ENCODE measurements at places on chromosomes 1 and 21. TPM values are rescaled to one million over a fixed set of nuclear protein-coding genes. Genes with fewer than 3 reads are reported as not detected.

- DNase-seq, result peak; percentile 91
These were observed 5.0 kb downstream of the HSPG2 start for GRCh38 chr1:21932127-21932526.

- no peak for DNase-seq
These were observed 22.7 kb downstream of the UTP25 start for GRCh38 chr1:209850342-209850979.

The HMGB4 gene
- total RNA-seq, result not detected

GRCh38 chr1:85199667-85200462 lies 951 bp downstream of the SYDE2 start:
- no peak for DNase-seq

GRCh38 chr1:52914463-52914862 lies 7.1 kb downstream of the ECHDC2 start:
- no peak for DNase-seq

The CNR2 gene
- total RNA-seq, result not detected

- peak; percentile 70 for DNase-seq
These were observed at the start of gene SERTAD4 for GRCh38 chr1:210232511-210233215. TSS of gene SERTAD4 (plus strand) at chr1:210232796. CDS start at chr1:210237961, 5,165 bp downstream.

DNA sequence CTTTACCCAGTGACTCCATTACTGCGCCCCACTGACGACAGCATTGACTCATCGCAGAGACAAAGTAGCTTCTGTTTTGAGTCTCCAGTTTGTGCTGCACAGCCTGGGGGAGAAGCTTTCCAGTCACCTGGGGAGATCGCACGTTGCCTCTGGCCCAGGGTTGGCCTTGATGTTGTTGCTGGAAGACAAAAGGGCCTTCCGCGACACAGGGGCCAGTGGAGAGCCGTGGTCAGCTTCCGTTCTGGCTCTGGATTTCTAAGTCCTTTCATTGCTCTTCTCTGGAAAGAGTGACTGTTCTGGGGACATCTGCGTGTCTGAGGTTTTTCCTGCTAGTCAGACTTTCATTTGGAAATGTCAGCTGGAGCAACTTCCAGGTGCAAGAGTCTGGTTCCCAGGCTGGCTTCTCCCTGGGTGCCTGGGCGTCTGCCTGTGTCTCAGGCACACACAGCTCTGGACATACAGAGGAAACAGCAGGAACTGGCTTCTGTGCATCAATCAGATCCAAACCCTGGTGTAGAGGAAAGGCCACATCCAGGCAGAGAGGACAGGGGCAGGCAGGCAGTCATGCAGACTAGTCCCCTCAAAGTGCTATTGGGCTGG lies 257.0 kb downstream of the SIPA1L2 start:
- no peak for DNase-seq

- DNase-seq, result peak; percentile 70
These were observed 41.8 kb upstream of the POFUT2 start for GRCh38 chr21:45329261-45330074.

GRCh38 chr1:201795066-201795465 lies 33.9 kb upstream of the IPO9 start:
- no peak for DNase-seq

DNA sequence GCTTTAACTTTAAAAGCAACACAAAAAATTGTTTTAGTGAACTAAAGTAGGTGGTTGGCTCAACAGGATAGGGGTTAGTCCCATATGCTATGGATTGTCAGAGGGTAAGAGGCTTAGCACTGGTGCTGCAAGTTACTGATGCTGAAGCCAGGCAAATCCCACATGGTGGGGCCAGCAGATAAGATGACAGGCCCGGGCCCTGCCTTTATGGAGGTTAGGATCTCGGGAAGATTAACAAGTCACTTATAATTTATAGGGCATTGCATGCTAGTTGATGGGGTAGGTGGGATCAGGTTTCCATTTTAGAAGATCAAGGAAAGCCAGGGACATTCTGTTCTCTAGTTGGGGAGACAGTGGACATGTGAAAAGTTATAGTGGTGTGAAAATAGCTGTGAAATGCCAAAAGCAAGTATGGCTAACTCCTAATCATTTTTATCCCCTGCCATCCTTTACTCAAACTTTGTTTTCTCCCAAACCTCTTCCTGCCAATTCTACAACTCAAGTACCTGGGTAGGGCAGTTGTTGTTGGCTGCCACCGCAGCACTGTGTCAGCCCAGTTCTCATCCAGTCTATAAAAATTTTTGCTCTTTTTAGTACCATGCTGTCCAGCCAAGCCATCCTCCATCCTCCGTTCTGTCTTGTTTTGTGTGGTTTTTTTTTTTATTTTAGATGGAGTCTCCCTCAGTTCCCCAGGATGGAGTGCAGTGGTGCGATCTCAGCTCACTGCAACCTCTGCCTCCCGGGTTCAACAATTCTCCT lies 10.3 kb downstream of the CHAF1B start:
- peak; percentile 27 for DNase-seq

DNA sequence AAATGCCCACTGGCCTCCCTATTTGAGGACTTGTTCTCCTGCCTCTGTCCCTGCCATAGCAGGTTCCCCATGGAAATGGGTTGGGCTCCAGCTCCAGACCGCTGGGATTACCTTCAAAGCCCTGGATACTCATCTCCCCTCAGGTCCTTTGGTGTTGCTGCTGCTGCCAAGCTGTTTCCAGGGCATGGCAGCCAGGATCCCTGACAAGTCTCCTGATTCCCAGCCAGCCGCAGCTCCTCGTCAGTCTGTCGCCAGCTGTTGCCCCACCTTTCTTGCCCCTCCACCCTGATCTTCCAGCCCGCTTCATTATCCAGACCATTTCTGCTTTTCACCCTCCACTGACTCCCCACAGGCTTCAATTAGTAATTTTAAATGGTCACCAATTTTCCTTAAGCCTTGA lies 68.3 kb upstream of the KCND3 start:
- DNase-seq, result no peak

DNA sequence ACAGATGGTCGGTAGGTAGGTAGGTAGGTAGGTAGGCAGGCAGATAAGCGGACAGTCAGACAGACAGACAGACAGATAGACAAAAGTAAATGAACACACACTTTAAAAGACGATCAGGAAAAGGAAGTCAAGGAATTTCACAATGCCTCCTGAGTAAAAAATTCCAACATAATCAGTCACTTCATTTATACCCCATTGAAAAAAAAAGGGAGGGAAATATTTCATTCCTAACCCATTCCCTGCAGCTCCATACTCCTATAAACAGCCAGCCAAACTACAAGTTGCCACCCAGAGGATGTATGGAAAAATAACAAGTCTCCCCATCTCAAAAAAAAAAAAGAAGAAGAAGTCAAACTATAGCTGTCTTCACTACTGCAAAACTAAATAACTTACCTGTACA lies 43.4 kb downstream of the ZZZ3 start:
- DNase-seq, result no peak

The ACTL8 gene
- not detected for total RNA-seq

The INSRR gene
- not detected for total RNA-seq

GRCh38 chr1:230175163-230175747 lies 108.2 kb downstream of the GALNT2 start:
- DNase-seq, result no peak

DNA sequence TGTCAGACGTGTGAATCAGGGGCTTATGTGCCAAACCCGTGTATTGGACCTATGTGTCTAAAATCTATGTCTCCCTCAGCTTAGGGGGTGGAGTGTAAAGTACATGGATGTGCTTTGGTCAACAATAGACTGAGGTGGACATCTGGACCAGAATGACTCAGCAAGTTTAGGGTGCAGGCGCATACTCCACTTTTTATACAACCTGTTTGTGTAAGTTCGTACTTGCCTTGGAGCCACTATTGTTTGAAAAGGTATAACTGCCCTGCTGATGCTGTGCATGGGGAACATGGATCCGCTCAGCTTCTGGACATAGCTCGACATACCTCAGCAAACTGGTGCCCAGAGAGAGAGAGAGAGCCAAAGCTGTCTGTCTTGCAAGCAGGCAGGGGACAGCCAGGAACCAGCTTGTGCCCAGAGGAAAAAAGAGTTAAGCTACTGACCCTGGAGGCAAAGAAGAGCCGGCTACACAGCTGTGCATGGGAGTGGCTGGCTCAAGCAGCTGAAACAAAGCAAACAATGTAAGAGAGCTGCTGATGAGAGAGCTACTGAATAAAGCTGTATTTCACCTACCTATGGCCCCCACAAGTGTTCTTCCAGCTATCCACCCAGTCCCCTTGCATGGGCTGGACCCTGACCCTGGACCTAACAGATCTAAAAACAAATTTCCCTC lies 41.2 kb downstream of the GJA5 start:
- DNase-seq, result no peak

The COL18A1 gene
- 197 TPM for total RNA-seq

GRCh38 chr1:55696181-55696754 lies 481.1 kb upstream of the USP24 start:
- DNase-seq, result peak; percentile 83

DNA sequence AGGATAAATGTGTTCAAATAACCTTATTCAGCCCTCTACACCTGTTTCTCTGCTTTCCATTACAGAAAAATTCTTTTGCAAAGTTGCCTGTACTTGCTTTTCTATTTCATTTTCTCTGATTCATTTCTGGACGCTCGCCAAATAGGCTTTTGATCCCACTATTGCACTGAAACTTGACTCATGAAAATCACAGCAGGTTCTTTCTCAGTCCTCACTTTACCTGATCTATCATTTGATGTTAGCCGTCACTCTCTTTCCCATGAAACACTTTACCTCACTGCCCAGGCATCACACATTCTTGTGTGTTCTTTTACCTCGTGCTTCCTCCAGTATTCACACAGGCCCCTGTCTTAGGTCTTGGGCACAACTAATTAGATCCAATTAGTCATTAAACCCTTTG lies 26.2 kb downstream of the HSPA13 start:
- no peak for DNase-seq

GRCh38 chr1:95207223-95207935 lies 26.6 kb upstream of the RWDD3 start:
- no peak for DNase-seq

GRCh38 chr1:159941141-159941540 lies 4.3 kb downstream of the IGSF9 start:
- no peak for DNase-seq

The HAO2 gene
- total RNA-seq, result not detected

GRCh38 chr1:109895720-109896504 lies 14.7 kb upstream of the CSF1 start:
- no peak for DNase-seq

The CFHR4 gene
- total RNA-seq, result not detected

DNA sequence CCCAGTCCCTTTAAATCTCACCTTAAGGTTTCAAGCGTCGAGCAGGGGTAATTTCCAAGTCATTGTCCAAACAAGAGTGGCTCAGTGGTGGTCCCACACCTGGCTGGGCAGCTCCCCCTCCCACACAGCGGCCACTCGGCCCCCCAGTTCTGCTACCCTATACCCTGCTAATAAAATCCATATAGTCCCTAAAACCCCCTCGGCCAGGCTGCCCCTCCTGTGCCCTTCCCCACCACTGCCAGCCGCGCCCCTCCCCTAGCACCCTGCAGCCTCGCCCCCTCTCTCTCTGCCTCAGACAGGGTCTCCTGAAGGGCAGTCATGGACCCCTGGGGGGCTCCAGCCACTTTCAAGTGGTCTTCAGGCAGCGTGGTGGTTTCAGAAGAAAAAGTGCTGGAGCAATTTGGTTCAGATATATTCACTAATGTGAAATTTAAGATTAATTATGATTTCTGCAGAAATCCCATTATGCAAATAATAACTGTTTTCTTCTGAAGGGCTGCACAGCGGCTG lies 34.2 kb upstream of the TTC34 start:
- DNase-seq, result no peak

The GADD45A gene
- total RNA-seq, result 16.9 TPM
